ENCODE measurements at places on chromosomes 13 and 19.

DNA sequence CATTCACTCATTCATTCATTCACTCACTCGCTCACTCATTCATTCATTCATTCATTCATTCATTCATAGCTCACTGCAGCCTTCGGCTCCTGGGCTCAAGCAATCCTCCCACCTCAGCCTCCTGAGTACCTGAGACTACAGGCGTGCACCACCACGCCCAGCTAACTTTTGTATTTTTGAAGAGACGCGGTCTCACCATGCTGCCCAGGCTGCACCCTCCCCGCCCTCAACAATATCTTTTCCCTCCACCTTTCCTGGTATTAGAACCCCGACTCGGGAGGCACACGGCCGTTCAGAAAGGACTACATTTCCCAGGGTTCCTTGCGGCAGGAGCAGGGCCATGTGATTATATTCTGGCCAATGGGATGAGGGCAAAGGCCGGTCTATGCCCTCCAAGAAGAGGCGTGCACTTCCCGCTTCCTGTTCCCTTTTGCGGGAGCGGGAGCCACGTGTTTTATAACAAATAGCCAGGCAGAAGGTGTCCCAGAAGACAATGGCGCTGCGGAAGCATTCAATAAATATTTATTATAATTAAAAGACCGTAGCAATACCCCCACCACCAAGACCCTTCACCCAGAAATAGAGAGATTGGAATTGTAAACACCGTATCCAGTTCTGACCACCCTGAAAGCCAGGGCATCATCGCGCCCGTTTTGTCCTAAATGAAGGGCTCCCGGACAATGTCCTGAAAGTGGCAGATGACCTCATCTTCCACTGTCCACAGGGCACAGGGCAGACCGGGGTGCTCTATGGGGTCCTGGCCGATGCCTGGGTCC lies 15.9 kb downstream of the TICAM1 start:
- DNase-seq, result no peak

GRCh38 chr19:23547156-23547555 lies 139.9 kb downstream of the ZNF675 start:
- no peak for DNase-seq

- DNase-seq, result peak; percentile 37
These were observed 2.5 kb downstream of the NAPA start for GRCh38 chr19:47512183-47512947.

DNA sequence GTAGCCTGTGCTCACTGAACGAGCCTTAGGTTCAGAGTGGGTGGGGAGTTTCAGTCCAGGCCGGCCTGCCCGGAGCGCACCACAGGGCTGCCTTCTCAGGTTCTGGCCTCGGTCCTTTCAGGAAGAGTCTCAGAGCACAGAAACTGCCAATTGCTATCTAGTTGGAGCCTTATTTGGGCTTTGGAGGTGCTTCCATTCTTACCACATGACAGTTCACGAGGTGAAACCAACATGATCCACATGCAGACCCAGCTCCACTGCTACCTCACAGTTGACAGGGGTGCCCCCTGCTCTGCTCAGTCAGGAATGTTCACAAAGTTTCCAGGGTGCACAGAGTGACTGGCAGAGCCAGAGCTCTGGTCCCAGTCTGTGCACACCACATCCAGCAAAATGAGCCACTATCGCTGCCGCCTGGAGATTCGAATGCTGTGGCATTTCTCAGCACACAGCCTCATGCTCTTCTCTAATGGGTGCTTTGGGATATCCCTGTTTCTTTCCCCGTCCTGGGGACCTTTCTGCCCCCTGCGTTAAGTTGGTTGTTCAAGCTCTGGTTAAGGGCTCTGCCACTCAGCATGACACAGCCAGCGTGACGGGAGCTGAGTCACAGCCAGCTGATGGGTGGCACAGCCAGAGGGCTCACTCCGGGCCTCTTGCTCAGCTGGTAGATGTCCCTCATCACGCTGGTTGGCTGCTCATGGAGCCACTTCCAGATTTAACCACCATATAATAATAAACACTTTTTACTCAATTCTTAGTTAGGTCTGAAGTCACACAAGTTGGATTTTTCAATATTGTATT lies 7.5 kb upstream of the SACS start:
- no peak for DNase-seq

DNA sequence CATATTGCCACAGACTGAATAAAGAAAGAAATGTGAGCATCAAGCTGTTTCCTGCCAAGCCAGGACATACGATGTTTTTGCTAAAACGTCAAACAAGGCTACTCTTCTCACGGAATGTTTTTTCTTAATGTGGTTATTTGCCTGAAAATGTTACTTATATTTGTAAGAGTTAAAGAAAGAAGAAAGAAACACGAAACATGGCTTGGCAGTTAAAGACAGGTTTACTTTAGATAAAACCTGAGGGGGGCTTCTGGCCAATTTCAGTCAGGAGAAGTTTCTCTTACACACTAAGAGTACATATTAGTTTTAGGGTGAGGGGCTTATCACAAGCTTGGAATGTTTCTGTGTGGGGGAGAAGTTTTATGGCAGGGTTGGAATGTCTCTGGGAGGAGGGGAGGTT lies 4.4 kb upstream of the OR10H4 start:
- no peak for DNase-seq

DNA sequence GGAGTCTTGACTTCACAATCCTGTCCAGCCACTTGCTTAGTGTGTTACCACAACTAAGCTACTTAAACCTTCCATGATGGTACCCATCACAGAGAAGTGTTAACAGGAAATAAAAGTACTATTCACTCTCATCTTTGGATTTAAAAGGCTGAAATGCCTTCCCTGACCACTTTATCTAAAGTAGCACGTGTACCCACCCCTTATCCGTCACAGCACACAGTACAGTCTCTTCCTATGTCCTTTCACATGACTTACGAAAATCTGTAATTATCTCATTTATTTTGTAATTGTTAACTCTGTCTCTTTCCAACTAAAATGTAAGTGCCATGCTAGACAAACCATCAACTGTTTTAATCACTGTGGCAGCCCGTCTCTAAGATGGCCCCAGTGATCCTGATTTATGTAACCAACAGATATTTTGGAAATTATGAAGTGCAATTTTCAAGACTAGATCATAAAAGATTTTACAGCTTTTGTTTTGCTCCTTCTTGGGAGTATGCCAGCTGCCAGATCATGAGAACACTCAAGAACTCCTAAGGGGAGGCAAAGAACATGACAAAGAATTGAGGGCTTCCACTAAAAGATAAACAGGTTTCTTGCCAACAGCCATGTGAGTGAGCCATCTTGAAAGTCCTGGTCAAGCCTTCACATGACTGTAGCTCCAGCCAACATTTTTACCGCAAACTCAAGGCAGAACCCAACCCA lies 44.9 kb downstream of the DIAPH3 start:
- DNase-seq, result no peak

GRCh38 chr13:74056801-74057542 lies 77.2 kb downstream of the KLF12 start:
- no peak for DNase-seq

- no peak for DNase-seq
These were observed 75.2 kb upstream of the C13orf46 start for GRCh38 chr13:114049026-114049425.

GRCh38 chr19:38619361-38620174 lies 580 bp downstream of the EIF3K start:
- DNase-seq, result no peak

- DNase-seq, result no peak
These were observed 6.9 kb downstream of the IRF2BP1 start for GRCh38 chr19:45879055-45879454.

GRCh38 chr19:56969156-56969555 lies 128.6 kb upstream of the PEG3 start:
- no peak for DNase-seq

DNA sequence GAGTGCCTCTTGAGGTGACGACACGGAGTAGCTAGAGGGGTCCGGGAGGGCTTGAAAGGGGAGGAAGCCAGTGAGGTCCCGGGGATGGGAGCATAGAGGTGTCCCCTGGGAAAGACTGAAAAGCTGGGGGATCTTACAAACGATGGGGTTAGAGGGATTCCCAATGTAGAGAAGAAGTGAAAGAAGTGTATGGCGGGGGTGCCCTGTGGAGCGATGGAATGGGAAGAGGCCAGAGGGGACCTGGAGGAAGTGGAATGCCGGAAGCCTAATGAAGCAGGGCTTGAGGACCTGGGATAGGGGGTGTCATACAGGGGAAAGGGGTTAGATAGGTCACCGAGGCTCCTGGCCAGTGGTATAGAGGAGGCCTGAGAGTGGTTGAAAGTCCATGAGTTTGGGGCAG lies 580 bp downstream of the AP2A1 start:
- DNase-seq, result no peak

DNA sequence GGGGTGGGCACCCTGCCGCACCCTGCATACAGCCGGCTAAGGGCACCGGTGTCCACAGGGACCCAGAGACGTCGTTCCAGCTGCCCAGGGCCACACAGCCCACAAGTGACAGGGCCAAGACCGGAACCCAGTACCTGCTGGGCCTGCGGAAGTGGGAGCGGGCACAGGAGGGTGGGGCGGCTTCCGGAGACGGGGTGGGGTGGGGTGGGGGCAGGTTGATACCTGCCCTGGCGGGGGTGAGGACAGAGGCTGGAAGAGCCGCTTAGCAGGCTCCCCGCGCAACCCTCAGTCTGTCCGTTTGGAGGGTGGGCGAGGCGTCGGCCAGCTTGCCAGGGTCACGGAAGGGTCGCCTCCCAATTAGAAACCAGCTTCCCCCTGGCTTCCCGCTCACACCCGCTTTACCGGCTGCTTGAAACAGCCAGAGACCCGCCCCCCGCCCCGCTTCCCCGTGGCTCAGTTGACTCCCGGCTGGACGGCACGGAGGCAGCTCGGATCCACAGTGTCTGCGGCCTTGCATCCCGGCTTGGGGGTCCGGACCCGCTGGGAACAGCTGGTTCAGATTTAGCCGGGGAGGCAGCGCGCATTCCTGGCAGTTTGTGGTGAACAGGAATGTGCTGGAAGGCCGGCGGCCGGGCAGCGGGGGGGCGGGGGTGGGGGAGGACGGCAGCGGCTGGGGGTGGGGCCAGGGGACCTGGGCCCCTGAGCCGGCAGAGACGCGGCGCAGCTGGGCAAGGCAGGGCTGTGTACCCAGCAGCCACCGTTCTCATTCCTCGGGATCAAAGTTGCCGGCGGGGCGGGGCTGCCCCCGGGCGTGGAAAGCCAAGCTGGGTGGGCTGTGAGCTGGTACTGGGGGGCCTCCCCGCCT lies 1.9 kb downstream of the CNN2 start:
- DNase-seq, result peak; percentile 76

GRCh38 chr19:4196009-4196408 lies 13.5 kb downstream of the ANKRD24 start:
- no peak for DNase-seq

GRCh38 chr13:31320946-31321345 lies 121.2 kb downstream of the B3GLCT start:
- no peak for DNase-seq

DNA sequence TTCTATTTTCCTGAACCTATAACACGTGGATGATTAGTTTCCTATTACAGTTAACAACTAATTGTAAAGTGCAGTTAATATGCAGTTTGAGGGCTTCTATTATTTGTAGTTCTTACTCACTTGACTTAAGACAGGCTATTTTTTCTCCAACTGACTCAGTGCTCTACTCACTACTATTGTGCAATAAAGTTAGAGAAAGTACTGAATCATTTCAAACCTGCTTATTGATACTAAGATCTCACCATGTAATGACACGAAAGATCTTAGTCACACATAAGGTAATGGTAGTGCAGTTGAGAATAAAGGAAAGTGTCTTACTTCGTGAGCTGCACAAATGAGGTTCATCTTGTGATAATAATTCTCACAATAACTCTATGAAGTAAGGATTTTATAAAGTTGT lies 22.8 kb upstream of the ITM2B start:
- peak; percentile 58 for DNase-seq

DNA sequence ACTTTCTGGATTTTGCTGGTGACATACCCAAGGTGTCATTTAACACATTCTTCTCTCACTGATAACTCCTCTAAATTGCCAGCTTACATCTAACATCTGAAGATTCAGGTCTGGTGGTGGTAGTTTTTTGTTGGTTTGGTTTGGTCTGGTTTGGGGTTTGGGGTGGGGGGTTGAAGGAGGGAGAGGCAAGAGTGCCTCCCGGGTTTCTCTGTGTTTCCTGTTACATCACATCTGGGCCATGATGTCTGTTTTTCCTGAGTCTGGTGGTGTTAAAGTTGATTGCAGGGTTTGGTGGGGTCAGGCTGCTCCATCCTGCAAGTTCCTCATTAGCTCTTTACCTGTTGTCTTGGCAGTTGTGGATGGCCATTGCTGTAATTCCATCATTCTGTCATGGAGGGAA lies 155.8 kb upstream of the UBL3 start:
- no peak for DNase-seq

- DNase-seq, result no peak
These were observed 568 bp upstream of the ZNF230 start for GRCh38 chr19:44002212-44002565.

DNA sequence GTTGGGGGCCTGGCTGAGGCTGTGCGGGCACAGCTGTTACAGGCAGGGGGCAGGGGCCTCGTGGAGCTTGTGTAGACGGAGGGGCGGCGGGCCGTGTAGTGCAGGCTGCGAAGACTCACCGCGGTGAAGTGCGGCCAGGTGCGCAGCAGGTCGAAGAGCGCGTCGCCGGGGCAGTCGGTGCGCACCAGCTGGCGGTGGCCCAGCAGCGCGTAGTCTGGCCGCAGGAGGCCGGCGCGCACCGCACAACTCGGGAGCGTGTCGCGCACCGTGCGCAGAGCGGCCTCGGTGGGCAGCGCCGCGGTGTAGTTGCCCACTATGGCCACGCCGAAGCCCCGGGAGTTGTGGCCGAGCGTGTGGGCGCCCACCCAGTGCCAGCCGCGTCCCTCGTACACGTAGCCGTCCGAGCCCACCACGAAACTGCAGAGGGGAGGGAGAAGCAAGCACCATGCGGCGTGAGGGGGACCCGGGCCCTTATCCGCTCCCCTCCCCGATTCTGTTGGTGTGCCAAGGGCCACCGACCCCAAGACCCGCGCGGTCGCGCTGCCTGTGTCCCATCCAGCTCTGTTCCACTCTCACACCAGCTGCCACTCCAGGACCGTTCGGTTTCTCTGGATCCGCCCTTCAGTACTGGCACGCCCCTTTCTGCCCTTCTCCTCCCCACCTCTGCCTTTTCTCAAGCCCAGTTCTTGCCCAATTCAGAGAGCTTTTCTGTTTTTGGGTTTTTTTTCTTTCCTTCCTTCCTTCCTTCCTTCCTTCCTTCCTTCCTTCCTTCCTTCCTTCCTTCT lies 5.4 kb upstream of the RASAL3 start:
- no peak for DNase-seq

DNA sequence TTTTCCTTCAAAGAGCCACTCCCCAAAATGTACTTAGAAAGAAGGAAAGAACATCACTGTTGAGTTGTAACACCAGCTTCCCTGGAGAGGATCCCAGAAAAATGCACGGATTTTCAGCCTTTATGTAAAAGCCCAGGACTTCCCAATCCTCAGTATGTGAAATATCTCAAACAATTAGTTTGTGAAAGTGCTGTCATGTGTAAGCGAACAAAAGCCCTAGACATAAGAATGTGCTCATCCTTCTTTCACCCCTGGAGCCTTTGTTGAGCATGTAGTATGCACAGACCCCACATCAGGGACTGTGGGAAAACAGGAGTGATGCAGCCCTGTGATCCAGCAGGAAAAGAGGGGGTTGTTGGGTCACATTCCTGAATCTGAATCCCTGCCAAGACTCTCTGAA lies 441.4 kb upstream of the ZNF507 start:
- DNase-seq, result no peak

- peak; percentile 25 for DNase-seq
These were observed 29.0 kb downstream of the UTP14C start for GRCh38 chr13:52053460-52053859.
